ENCODE measurements at places on chromosomes 7 and 10. TPM values are rescaled to one million over a fixed set of nuclear protein-coding genes. Genes with fewer than 3 reads are reported as not detected.

LLCFC1 gene
- total RNA-seq: not detected

ZNF467 gene
- 1.4 TPM for total RNA-seq

STAG3 gene
- total RNA-seq: 1.1 TPM

CRYGN gene
- not detected for total RNA-seq

GRID2IP gene
- 0.66 TPM for total RNA-seq

MKX gene
- total RNA-seq: 0.42 TPM

CTTNBP2 gene
- total RNA-seq: 22.2 TPM

ARL4A gene
- 12.3 TPM for total RNA-seq
